Calu3 (cell line): ENCODE measurements at places on chromosomes 5 and 9. TPM values are rescaled to one million over a fixed set of nuclear protein-coding genes. Genes with fewer than 3 reads are reported as not detected.

DNA sequence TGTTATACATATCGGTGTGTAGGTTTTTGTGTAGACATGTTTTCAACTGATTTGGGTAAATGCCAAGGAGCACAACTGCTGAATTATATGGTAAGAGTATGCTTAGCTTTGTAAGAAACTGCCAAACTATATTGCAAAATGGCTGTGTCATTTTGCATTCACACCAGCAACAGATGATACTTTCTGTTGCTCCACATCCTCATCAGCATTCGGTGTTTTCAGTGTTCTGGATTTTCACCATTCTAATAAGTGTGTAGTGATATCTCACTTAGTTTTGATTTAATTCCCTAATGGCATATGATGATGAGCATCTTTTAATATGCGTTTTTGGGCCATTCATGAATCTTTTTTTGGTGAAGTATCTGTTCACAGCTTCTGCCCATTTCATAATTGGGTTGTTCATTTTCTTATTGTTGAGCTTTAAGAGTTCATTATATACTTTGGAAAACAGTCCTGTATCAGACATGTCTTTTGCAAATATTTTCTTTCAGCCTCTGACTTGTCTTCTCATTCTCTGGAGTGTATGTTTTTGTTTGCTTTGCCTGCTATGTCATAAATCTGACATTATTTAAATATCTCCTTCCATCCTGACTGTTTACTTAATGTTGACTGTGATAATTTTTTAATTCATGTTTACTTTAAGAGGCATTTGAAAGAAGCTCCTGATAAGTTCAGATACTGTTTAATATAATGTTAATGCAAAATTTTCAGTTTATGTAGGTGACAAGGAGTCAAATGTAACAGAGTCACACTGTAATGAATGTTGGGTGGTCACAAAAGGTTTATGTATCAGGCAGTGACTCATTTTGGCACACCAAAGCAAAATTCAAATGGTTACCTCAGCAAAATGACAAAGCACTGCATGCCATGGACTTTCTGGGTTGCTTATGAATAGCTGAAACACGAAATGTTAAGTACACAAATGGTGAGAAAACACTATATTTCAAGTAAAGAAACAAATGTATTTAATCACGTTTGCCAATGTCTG is 181.1 kb upstream of the DAB2 start:
- peaks cover 8% of the 10 kb centered on the region for H3K4me1 ChIP-seq
- no peak for DNase-seq
- H3K27ac ChIP-seq: no peak overlapping the region

- DNase-seq: no peak
- H3K4me3 ChIP-seq: no peak overlapping the region
These were observed 11.4 kb downstream of the CHD1 start for GRCh38 chr5:98917433-98917832.

GRCh38 chr5:17259630-17260257 is 42.3 kb downstream of the BASP1 start:
- no peaks in the 10 kb centered on the region for H3K4me1 ChIP-seq
- H3K27ac ChIP-seq: no peak overlapping the region
- peaks cover 65% of the 10 kb centered on the region for H3K27me3 ChIP-seq
- H3K4me3 ChIP-seq: no peak overlapping the region

Gene DHX29
- total RNA-seq: 17.2 and 20.1 TPM in 2 replicates

Gene SMIM33
- not detected in 2 replicates for total RNA-seq
